RWPE1 (cell line): ENCODE measurements at places on chromosomes 3 and 15.

GRCh38 chr3:20527368-20527767 lies 341.4 kb upstream of the SGO1 start:
- DNase-seq, result no peak

DNA sequence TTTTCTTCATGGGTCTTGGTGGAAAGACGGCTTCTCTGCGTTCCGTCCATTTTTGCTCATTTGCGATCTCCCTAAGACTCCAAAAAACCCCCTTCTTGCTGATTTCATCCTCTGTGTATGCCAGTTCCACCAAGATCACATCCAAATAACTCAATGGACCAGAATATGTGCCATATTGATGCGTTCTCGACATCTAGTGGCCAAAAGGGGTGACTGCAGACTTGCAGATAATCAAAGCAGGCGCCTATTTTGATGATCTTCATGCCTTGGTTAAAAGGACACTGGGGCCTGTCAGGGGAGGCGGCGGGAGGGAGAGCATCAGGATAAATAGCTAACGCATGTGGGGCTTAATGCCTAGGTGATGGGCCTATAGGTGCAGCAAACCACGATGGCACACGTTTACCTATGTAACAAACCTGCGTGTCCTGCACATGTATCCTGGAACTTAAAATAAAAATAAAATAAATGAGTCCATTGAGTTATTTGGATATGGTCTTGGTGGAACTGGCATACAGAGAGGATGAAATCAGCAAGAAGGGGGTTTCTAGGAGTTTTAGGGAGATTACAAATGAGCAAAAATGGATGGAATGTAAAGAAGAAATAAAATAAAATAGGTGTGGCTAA lies 104.2 kb upstream of the RAD18 start:
- peak; percentile 19 for DNase-seq

DNA sequence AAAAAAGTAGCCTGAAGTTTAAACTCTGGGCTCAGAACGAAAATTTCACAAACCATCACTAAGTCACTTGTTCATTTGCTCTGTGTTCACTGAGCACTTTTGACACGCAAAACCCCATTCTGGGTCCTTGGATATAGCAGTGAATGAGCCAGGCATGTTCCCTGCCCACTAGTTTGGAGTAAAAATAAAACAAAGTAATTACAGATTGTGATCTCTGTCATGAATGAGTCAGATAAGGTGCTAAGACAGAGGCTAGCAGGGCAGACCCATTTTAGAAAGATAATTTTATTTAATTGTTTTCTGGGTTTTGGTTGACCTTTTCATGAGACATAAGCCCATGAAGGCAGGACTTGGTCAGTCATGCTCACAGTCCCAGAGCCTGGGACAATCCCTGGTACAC lies 84.1 kb upstream of the ARHGEF3 start:
- DNase-seq, result no peak

- DNase-seq, result no peak
Measured at GRCh38 chr3:15512166-15512565, 9.3 kb downstream of the COLQ start.

GRCh38 chr3:145144361-145144760 lies 1016.6 kb downstream of the PLOD2 start:
- DNase-seq, result no peak

DNA sequence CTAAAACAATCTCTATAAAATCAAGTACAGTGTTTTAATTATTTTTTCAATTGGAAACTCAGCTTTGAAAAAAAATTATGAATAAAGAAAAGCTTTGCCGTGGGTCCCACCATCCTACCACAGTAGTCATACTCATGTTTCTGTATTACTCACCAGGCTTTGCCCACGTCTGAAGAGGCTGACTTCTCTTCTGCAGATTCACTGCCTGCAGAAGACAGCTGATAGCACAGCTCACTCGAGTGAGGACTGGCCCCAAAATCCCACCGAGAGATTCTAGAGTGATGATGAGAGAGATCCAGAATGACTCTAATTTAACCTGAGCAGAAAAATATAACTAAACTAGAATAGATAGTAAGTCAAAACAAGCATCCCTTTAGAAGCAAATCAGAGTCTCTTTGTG lies 11.9 kb downstream of the C2CD4B start:
- DNase-seq, result no peak
